Epithelial cell of alveolus of lung (primary cell): ENCODE measurements at places on chromosomes 6 and 20. TPM values are rescaled to one million over a fixed set of nuclear protein-coding genes. Genes with fewer than 3 reads are reported as not detected.

Gene FNDC11
- 0.78 TPM in 1 of 2 replicates, not detected in the other for total RNA-seq

Gene PBOV1
- not detected in 2 replicates for total RNA-seq

Gene AURKA
- total RNA-seq: 23.8 and 38.1 TPM in 2 replicates

Gene SNX9
- total RNA-seq: 29.1 and 31.3 TPM in 2 replicates

Gene COL10A1
- 0.08 and 0.13 TPM in 2 replicates for total RNA-seq

Gene RAET1E
- total RNA-seq: 0.24 TPM in 1 of 2 replicates, not detected in the other

Gene CCN5
- 5.0 TPM in 1 of 2 replicates, not detected in the other for total RNA-seq
